ENCODE measurements at places on chromosomes 6 and 20.

DNA sequence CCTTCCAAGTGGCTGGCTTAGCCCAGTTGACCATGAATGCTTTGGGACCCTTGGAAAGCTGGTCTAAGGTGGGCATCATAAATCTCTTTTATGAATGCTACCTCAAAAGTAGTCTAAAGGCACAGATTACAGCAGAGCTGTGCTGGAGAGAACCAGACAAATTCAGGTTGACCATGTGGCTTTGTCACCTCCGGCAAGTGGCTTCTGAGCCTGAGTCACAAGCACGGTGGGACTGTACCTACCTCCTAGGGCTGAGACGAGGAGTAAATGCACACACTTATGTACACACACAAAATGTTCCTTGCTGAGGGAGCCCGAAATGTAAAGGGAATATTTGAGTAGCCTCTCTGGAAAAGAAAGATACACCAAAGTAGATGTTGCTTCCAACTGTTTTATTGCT is 155.9 kb downstream of the NFATC2 start:
- no peak for DNase-seq

DNA sequence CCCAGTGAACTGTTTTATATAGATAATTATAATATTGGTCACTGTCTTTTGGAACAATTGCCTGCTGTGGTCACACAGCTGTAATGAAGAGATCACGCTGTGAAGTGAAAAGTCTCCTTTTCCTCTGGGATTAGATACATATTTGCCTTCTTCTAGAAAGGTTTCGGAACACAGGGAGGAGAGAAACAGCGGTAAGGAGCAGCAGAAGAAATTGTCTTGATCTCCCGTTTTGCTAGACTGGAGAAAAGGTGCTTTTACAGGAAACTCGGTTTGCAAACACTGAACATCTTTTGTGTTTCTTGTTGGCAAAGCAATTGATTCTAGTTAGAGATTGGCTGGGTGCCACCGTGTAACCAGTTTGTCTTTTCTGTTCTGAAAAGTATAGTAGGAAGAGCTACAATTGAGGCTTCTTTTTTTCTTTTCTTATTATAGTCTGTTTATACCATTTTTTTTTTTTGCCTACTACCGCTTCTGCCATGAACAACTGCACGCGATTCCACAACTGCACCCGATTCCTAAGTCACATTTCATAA is 404.1 kb upstream of the ID4 start:
- no peak for DNase-seq

- no peak for DNase-seq
Measured at GRCh38 chr6:46324706-46325105, 153.9 kb upstream of the ENPP5 start.

GRCh38 chr20:38433304-38433972 is 1.7 kb downstream of the SNHG17 start:
- no peak for DNase-seq

Measured in activated naive CD4-positive, alpha-beta T cell treated with anti-CD3 and anti-CD28 coated beads, Interleukin-2, amount 50 U/mL, for 72 hours (primary cell).